ENCODE measurements at places on chromosomes 11 and 22. TPM values are rescaled to one million over a fixed set of nuclear protein-coding genes. Genes with fewer than 3 reads are reported as not detected.

- no peak for DNase-seq
Observed at GRCh38 chr11:2369320-2369719, 7.8 kb upstream of the CD81 start.

- DNase-seq = peak; percentile 51
Observed at GRCh38 chr11:73225001-73225686, 7.1 kb downstream of the P2RY2 start.

DNA sequence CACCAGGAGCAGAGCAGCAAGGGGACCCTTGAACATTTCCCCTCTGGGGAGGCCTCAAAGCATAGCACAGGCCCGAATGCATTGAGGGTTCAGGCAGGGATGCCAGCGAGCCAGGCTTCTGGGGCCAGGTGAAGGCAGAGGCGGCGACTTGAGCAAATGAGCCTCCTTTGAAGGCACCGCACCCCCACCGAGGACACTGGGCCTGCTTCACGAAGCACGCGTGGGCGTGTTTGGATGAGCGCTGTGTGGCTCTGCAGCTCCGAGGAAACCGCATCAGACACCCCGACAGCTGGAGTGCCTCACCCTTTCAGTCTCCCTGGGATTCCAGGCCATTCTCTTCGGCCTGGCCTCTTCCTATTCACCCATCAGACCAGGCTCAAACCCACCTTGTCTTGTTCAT is 301.8 kb downstream of the NTM start:
- no peak for DNase-seq

Gene WNT11
- polyA plus RNA-seq = 0.44 TPM

GRCh38 chr22:40932396-40932795 is 18.8 kb upstream of the RBX1 start:
- no peak for DNase-seq

Gene OR51A2
- not detected for polyA plus RNA-seq

GRCh38 chr11:78773077-78773476 is 198.4 kb upstream of the NARS2 start:
- no peak for DNase-seq

- no peak for DNase-seq
Observed at GRCh38 chr11:118194835-118195627, 18.6 kb upstream of the SCN2B start.

- no peak for DNase-seq
Observed at GRCh38 chr11:104324276-104324675, 160.3 kb upstream of the PDGFD start.

DNA sequence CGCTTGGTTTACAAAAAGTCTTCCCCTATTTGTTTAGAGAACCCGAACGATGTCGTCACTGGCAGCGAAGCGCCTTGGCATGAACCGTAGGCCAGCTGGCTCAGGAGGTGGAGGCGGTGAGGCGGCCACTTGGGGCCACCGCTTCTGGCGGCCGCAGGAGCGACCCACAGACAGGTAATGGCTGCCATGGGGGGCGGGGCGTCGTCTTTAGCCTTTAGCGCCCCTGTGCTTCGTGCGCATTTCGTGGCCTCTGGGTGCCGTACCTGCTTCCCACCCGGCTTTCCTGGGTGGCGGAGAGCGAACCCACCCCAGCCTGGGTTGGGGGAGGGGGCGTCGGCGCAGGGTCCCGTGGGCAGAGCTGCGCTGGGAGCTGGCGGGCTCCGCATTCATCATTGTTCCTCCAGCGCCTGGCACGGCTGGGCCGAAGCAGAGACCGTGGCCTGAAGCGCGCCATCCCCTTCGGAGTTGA is 469 bp upstream of the OSBP2 start:
- DNase-seq = peak; percentile 82

DNA sequence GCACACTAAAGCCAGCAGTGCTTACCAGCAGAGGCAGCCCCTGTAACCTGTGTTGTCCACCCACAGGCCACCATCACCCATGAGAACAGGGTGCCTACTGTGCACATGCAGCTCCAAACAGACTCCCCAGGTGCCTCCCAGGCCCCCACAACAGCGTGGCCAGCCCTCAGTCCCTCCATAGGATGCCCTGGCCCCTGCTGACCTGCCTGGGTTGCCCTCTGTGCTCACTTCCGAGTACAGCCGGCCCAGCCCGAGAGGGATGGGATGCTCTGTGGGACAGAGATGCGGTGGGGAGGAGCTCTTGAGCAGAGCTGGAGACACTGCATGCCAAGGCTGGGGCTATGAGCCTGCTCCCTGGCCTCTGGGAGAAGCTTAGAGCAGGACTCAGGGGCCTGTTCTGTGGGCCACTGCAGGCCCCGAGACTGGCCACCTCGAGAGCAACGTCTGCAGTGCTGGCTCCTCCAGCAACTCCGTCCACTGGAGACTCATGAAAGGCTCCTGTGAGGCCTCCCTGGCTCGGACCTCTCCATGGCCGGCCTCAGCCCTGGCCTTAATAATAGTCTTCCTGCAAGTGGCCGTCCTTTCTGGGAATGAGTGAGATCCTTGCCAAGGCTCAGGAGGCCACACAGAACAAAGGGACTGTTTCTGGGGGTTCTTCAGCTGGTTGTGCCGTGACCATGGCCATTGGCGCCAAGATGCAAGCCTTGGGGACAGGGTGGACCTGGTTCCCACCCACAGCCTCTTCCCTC is 27.0 kb downstream of the FADS2 start:
- no peak for DNase-seq

DNA sequence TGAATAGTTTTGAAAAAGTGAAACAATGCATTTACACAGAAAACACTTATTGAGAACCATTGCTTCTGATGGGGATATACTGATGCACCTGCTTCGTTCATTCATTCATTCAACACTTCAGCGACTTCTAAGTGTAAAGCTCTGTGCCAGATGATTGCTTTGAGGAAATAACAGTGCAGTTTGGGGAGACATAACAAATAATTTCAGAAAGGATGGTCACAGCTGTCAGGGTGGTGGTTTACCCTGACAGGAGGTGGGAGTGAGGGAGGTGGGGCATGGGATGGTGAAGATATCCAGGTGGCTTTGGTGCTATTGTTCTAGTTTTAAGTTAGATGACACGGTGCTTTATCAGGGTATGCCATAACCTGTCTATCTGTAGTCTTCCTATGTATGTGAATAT is 344.1 kb downstream of the LARGE1 start:
- no peak for DNase-seq

- DNase-seq = no peak
Observed at GRCh38 chr11:11558826-11559225, 63.0 kb downstream of the GALNT18 start.

Gene MS4A12
- polyA plus RNA-seq = 0.34 TPM

GRCh38 chr11:119366690-119367620 is 14.5 kb downstream of the USP2 start:
- no peak for DNase-seq

- peak; percentile 85 for DNase-seq
Observed at GRCh38 chr22:42560781-42561180, 7.0 kb downstream of the SERHL2 start.

- DNase-seq = no peak
Observed at GRCh38 chr11:99841885-99842284, 821.1 kb downstream of the CNTN5 start.

GRCh38 chr22:39535357-39535725 is 2.8 kb upstream of the RPS19BP1 start:
- peak; percentile 67 for DNase-seq

- DNase-seq = no peak
Observed at GRCh38 chr22:41745968-41746367, 46.7 kb downstream of the MEI1 start.
